NCI-H748 treated with DMSO at 0.1 percent for 48 hours (cell line): ENCODE measurements at places on chromosomes 1 and 21.

GRCh38 chr1:224149709-224150108 lies 33.3 kb upstream of the DEGS1 start:
- no peak for DNase-seq

GRCh38 chr1:192609110-192610079 lies 26.6 kb upstream of the RGS13 start:
- DNase-seq: no peak

GRCh38 chr1:22608361-22608760 lies 28.1 kb upstream of the C1QA start:
- DNase-seq: no peak

DNA sequence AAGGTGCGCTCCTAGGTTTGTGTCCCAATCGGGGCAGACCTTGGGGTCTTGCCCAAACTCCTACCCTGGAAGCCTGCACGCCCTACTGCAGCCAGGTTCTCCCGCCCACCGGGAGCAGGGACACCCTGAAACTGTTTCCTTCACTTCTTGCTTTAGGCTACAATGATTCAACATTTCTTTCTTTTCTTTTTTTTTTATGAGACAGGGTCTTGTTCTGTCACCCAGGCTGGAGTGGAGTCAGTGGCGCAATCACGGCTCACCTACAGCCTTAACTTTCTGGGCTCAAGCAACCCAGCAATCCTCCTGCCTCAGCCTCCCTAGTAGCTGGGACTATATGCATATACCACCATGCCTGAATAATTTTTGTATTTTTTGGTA lies 75.8 kb downstream of the ITPKB start:
- no peak for DNase-seq

GRCh38 chr1:43282220-43283195 lies 2.9 kb downstream of the C1orf210 start:
- DNase-seq: no peak

DNA sequence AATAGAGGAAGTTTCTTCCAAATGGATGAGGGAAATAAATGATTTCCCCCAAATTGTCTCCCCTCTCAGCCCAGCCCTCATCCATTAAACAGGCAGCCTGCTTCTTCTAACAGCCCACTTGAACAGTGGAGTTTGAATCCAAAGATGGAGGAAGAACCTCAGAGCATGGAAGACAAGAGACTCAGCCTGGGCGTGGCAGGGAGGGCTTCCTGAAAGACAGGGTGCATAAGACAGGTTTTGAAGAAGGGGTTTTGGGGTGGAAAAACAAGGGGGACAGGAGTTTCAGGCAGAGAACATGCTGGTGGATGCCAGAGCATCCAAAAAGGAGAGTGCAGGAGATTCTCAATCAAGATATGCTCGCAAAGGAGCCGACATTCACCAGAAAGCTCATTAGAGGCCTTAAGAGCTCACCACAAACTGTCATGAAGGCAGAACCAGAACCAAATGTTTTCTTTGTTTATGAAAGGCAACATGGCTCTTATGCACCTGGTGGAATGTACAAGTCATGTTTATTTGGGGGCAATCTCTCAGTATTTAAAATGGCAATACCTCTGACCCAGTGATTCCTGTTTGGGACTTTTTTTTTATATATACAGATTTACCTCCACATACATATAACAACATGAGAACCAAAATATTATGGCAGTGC lies 26.5 kb upstream of the TSPEAR start:
- DNase-seq: no peak

DNA sequence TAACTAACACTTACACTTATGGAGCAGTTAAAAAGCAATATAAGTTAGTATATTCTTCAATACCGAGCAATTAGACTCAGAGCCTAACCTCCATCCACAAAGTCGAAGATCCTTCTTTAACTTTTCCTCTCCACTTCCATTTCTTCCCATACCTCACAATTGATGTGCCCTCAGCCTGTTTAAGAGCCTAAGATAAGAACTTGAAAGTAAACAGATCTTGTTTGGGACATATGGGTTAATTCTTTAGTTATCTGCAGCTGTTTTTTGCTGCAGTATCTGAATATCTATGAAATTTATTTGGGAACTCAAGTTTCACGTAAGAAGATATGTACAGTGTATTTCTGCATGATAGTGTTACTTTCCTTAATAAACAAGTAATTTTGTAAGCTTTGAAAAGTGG lies 51.5 kb downstream of the MIGA1 start:
- DNase-seq: no peak

DNA sequence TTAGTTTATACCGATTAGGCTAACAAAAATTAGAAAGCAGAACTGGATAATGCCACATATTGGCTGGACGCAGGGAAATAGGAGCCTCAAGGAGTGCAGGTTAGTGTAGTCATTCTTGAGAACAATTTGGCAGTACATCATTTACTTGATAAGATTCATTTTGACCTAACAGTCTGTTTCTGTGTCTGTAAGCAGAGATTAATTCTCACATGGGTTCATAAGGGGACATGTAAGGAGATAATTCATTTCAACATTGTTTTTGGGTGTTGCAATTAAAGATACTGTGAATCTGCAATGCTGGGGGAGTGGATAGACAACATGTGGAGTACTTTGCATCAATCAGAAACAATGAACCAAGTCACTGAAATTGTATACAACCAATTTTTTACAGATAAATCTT lies 32.0 kb downstream of the AGO3 start:
- DNase-seq: no peak

DNA sequence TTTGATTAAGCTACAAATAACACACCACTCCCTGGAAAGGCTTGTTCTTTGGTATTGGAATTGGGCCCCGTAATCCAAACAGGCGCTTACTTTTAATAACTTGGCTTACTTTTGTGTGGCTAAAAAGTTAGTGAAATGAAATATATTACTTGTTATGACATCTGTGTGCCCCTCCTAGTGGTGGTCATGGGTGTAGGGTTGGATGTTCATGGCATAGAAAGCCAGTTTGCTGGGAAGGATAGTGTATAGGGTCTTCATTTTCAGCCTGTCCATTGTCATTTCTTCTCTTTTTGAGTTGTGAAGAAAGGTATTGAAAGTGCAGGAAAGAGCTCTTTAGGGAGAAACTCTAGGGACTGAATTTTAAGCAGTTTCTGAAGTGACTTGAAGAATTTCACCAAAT lies 5.9 kb downstream of the CDC14A start:
- DNase-seq: no peak

- no peak for DNase-seq
Observed at GRCh38 chr1:33007190-33008050, 29.3 kb downstream of the AK2 start.

DNA sequence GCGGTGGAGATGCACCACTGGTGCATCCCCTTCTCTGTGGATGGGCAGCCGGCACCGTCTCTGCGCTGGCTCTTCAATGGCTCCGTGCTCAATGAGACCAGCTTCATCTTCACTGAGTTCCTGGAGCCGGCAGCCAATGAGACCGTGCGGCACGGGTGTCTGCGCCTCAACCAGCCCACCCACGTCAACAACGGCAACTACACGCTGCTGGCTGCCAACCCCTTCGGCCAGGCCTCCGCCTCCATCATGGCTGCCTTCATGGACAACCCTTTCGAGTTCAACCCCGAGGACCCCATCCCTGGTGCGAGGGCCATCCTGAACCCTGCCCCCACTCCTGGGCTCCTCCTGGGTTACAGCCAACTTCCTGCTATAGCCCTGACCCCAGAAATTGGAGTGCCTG lies 13.0 kb downstream of the NTRK1 start:
- no peak for DNase-seq

DNA sequence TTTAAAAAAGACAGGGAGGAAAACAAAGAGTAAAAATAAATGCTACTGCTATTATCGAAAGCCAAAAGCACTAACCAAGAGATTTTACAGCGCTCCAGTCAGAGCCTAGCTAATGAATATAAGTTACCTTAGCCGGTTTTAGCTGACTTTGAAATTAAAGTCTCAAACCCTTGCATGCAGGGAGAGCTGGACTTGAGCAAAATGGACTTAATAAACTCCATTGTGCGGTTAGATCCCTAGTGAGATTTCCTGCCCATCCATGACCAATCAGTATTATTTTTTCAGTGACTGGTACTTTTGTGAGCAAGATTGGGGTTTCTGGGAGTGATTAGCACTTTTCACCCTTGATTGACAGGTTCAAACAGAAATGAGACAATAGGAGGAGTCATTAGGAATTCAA lies 333.4 kb upstream of the ADGRL2 start:
- DNase-seq: no peak

GRCh38 chr1:29644812-29645211 lies 408.5 kb downstream of the PTPRU start:
- DNase-seq: no peak
